ENCODE measurements at places on chromosomes 7 and 10. TPM values are rescaled to one million over a fixed set of nuclear protein-coding genes. Genes with fewer than 3 reads are reported as not detected.

Gene NRG3
- 2.6 TPM for total RNA-seq

Gene NPFFR1
- 1.0 TPM for total RNA-seq

Gene NRAP
- not detected for total RNA-seq

Gene BICC1
- 11.0 TPM for total RNA-seq

Gene SPDYE1
- total RNA-seq: not detected

Gene TRPV5
- total RNA-seq: not detected

Gene PROSER2
- 18.0 TPM for total RNA-seq

Gene UFSP1
- 2.3 TPM for total RNA-seq

Gene GTPBP10
- 21.3 TPM for total RNA-seq

Gene DGKI
- total RNA-seq: 0.09 TPM

Gene CFTR
- total RNA-seq: 35.3 TPM

Gene AKR1C3
- 84.4 TPM for total RNA-seq

Gene OR2A1
- total RNA-seq: 0.15 TPM

Gene CYP2C19
- total RNA-seq: not detected

Gene CNPY1
- not detected for total RNA-seq

Gene POLR2J3
- 58.1 TPM for total RNA-seq

Gene TMEM229A
- total RNA-seq: not detected

Gene PPP1R3C
- total RNA-seq: 10.8 TPM

Gene TNPO3
- 37.0 TPM for total RNA-seq

Gene DRGX
- total RNA-seq: not detected

Gene SKIDA1
- total RNA-seq: 0.95 TPM
